ENCODE measurements at places on chromosomes 12 and 14.

GRCh38 chr12:131552492-131552863 lies 158.4 kb upstream of the SFSWAP start:
- no peaks in the 10 kb centered on the region for H3K36me3 ChIP-seq
- no peaks in the 10 kb centered on the region for H3K4me1 ChIP-seq
- H3K27me3 ChIP-seq, result peaks cover under 1% of the 10 kb centered on the region
- no peak overlapping the region for H3K4me3 ChIP-seq

DNA sequence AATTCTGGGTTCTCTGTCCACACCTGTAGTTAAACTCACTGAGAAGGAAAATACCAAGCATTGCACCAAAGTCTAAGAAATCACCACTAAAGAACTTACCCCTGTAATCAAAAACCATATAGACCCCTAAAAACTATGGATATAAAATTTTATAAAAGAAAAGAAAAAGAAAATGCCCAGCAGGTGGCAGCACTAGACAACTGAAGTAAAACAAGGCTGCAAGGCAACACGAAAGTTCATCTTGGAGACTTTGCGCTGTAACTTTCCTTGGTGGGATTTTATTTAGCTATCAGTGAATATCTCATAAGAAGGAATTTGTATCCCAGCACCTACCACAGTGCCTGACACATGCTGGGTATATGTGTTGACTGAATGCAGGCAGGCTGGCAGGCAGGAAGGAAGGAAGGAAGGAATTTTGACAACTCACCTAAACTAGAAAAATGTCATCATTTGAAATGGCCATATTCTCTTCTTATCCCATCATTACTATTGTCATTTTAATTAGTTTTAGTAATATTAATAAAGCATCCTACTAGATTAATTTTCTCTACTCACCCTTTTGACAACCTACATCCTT lies 68.2 kb upstream of the ETV6 start:
- peak; percentile 76 for DNase-seq
- no peaks in the 10 kb centered on the region for H3K36me3 ChIP-seq
- H3K4me1 ChIP-seq, result peaks cover 44% of the 10 kb centered on the region
- H3K27me3 ChIP-seq, result no peaks in the 10 kb centered on the region
- no peak overlapping the region for H3K4me3 ChIP-seq

DNA sequence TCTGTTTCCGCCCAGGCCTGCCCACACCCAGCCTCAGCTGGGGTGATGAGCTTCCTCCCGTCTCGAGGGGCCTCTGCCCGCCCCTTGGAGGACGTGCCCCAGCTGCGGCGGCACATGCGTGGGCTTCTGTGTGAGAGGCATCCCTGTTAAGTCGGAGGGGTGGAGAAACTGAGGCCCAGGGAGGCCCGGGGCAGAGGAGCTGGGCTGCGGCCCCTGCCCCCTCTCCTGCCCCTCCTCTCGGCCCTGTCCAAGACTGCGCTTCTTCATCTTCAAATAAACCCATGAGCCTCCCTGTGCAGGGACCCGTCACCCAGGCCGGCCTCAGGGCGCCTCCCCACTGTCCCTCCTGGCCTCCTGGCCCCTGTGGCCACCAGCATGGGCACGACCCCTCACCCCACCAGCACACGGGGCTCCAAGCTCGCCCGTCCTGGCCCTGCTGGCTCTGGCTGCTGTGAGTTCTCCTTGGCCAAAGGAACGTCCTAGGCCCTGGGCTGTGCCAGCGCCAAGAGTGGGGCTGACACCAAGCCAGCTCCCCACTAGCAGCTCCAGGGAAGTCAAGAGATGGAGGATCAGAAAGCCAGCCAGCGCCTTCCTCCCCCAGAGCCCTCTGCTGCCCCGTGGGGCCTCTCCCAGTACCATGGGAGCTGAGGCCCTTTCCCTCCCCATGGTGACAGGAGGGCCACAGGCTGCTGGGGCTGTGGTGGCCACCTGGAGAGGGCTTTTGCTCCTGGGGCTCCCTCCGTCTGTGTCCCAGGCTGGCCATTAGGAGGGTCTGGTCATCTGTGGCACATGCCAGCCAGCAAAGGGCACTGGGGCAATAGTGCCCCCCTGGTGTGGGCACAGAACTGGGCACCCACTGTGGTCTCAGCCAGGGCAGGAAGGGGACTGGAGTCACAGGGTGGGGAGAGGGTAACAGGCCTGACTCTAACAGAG lies 180.4 kb downstream of the KIF26A start:
- H3K36me3 ChIP-seq, result no peaks in the 10 kb centered on the region
- H3K4me1 ChIP-seq, result no peaks in the 10 kb centered on the region
- no peak overlapping the region for H3K27ac ChIP-seq
- H3K4me3 ChIP-seq, result no peak overlapping the region
- no peak for DNase-seq

- no peaks in the 10 kb centered on the region for H3K4me1 ChIP-seq
- H3K4me3 ChIP-seq, result no peak overlapping the region
- no peaks in the 10 kb centered on the region for H3K36me3 ChIP-seq
- DNase-seq, result no peak
- no peak overlapping the region for H3K27ac ChIP-seq
Measured at GRCh38 chr12:102603021-102603420, 122.7 kb upstream of the IGF1 start.

- no peak for DNase-seq
- no peaks in the 10 kb centered on the region for H3K36me3 ChIP-seq
- no peak overlapping the region for H3K27ac ChIP-seq
- no peaks in the 10 kb centered on the region for H3K4me1 ChIP-seq
Measured at GRCh38 chr12:23662966-23663365, 286.5 kb downstream of the SOX5 start.

- H3K4me3 ChIP-seq, result peak overlapping the region; percentile 67
- no peak overlapping the region for H3K27ac ChIP-seq
- H3K36me3 ChIP-seq, result peaks cover 13% of the 10 kb centered on the region
- peaks cover 5% of the 10 kb centered on the region for H3K4me1 ChIP-seq
- H3K27me3 ChIP-seq, result no peaks in the 10 kb centered on the region
Measured at GRCh38 chr12:132559652-132560363, 50.6 kb downstream of the LRCOL1 start.

DNA sequence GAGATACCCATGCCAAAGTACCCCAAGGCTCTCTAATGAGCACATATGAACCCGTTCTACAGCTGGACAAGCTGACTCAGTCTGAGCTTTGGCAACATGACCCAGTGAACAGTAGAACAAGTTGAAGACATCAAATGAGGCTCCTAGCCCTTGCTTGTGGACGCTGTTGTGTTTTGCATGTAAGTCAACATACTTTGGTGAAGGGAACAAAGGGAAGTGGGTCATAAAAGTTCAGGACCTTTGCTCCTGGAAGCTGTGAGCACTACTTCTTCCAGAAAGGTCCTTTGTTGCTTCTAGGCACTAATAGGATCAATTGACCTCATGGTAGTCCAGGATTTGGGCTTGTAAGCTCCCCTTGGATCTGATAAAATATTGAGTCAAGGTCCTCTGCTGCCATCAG lies 613.5 kb upstream of the TBX3 start:
- no peaks in the 10 kb centered on the region for H3K27me3 ChIP-seq
- no peaks in the 10 kb centered on the region for H3K36me3 ChIP-seq
- DNase-seq, result no peak

DNA sequence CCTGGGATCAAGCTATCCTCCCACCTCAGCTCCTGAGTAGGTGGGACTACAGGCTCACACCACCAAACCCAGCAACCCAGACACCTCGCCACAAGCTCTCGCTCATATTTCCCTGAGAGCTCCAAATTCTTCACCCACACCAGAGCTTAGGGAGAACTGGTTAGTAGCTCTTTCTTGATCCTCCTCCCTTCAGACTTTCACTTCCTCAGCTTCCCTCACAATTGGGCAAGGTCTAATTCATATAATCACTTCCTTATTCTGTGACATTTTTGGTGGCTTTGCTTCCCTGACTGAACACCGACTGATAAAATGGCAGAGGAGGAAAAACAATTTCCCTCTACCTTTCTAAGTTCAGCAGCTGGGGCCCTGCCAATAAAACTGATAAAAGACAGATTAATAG lies 88.5 kb downstream of the GXYLT1 start:
- no peaks in the 10 kb centered on the region for H3K36me3 ChIP-seq
- no peak for DNase-seq
- H3K4me3 ChIP-seq, result no peak overlapping the region
- no peak overlapping the region for H3K27ac ChIP-seq
- H3K27me3 ChIP-seq, result no peaks in the 10 kb centered on the region

DNA sequence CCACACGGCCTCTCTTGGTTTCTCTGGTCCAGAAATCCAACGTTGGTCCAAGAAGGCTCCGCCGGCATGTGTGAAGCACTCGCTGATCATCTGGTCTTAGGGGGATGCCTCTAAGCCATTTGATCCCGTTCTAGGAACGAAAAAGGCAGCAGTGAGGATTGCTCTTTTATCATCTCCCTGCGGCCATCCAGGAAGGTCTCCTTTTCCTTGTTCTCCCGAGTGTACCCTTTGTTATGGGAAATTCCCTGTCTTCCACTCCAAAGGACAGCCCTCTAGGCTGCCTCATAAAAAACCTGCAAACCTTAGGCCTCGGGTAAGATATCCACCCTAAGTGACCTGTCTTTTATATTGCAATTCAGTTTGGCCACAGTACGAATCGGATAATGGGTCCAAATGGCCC lies 85.8 kb downstream of the TMTC3 start:
- H3K36me3 ChIP-seq, result no peaks in the 10 kb centered on the region
- no peaks in the 10 kb centered on the region for H3K27me3 ChIP-seq
- DNase-seq, result no peak
